HCT116 (cell line): ENCODE measurements at places on chromosomes 7 and 10.

GRCh38 chr7:46681865-46682503, 760.9 kb upstream of the IGFBP3 start:
- no peak for DNase-seq

DNA sequence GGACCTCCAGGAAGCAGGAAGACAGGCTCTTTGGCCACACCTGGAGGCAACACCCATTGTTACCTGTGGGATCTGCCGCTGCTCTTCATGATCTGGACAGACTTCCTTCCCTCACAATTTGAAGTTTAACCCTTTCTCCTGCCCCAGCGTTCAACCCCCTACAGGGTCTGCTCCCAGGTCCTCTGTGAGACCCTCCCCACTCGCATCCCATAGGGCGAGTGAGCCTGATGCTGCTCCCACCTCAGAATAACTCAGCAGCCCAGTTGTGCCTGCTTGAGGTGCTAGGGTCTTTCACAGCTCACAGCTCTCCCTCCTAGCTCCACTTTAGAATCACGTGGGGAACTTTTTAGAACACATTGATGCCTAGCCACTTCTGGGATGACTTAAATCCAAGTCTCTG, 61.8 kb upstream of the C10orf90 start:
- DNase-seq, result no peak

DNA sequence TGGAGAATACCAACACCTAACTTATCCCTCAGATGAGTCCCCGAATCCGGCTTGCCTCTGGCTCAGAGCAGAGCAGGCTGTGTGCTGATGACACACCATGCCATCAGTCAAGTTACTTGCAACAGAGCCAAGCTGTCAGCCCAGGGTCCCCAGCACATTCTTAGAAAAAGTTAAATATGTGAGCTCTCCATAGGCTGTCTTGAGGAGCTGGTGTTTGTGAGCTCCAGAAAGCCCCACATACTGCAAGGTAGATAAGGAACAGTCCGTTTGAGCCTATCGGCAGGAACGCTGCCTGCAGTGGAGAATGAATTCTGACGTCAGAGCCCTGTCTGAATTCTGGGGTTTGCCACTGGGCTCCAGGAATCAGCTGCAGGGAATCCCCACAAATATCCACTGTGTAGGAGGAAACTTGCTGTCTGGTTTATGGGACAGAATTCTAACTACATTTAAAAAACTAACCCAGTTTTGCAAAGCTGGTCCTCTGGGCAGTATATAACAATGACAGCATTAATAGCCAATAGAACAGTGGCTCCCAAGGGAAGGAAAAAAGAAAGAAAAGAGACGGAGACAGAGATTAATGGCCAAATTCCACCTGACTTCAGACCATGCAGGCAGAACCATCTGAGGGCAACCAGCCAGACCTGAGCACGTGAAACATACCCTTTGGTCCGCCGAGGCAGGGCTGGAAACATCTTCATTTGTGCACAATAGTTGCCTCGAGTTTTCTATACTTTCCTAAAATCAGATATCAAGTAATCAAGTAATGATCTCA, 3.6 kb downstream of the SFXN4 start:
- no peak for DNase-seq

GRCh38 chr7:110003827-110004226, 1087.1 kb upstream of the LRRN3 start:
- DNase-seq, result no peak

- DNase-seq, result no peak
Measured at GRCh38 chr7:15113752-15114151, 211.2 kb upstream of the DGKB start.

DNA sequence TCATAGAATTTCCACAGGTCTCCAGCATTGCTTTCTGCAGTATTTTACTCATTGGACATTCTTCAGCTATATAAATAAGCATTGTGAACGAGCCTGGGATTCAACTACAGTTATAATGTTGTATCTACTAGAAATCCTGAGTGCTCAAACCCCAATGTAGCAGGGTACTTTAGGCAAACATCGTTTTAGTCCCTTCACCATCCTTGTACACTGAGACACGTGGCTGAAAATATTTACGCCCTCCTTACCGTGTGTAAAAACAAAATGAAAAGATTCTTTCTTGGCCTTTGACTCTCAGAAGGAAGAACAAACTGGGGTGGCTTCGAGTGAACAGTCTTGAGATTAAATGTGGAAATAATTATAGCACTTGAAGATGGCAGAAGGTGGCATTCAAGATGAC, 25.2 kb downstream of the CDK6 start:
- DNase-seq, result no peak
